Cardiac septum (tissue), 1 donor: ENCODE measurements at places on chromosomes 4 and X.

- no peak for DNase-seq
Measured at GRCh38 chrX:11665168-11666111, at the start of gene ARHGAP6. Gene ARHGAP6, minus strand, starts transcription at chrX:11665920. Its CDS starts 1,092 bp downstream, at chrX:11664828.

- DNase-seq, result no peak
Measured at GRCh38 chr4:153176938-153177337, 27.3 kb upstream of the TRIM2 start.

DNA sequence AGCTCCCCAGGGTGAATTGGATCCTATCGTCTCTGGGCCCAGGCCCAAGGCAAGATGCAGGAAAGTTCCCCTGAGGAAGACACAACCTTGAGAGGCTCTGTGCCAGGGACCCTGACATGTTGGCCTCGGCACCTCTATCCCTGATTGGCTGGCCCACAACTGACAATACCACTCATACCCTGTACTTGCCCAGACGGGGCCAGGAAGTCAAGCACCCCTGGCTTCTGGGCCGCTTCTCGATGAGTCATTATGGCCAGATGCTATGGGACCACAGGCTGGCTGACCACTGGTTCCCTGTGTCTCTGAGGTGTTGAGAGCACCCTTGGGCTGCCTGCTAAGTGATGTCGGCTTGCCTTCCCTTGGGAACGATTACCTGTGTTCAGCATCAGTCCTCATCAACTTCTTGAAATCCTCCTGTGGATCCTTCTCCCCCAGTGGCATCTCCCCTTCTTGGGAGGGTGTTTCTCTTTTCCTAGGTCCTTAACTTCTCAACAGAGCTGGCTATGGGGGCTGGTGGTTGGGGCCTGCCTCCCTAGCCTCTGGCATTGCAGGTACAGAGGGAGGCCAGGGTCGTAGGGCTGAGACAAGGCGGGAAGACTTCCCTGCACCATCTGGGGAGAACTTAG is 54.5 kb upstream of the MAMLD1 start:
- no peak for DNase-seq

GRCh38 chr4:41360214-41360920 is 103.6 kb downstream of the UCHL1 start:
- DNase-seq, result peak; percentile 85

DNA sequence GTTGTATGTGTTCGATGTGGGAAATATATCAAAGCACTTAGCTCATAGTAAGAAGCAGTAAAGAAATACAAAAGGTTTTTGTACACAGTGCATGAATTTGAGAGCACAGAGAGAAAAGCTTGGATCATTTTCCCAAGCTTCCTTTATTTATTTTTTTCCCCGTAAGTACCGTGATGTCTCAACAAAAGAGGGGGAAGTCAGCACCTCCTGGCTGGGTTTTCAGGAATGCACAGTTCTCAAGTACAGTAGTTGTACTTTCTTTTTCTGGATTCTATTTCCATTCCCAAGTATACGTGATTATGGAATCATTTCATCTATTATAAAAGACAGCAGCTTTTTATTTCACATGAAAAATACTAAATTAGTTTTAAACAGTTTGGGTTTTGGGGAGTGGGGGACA is 171.5 kb upstream of the EDNRA start:
- DNase-seq, result no peak

DNA sequence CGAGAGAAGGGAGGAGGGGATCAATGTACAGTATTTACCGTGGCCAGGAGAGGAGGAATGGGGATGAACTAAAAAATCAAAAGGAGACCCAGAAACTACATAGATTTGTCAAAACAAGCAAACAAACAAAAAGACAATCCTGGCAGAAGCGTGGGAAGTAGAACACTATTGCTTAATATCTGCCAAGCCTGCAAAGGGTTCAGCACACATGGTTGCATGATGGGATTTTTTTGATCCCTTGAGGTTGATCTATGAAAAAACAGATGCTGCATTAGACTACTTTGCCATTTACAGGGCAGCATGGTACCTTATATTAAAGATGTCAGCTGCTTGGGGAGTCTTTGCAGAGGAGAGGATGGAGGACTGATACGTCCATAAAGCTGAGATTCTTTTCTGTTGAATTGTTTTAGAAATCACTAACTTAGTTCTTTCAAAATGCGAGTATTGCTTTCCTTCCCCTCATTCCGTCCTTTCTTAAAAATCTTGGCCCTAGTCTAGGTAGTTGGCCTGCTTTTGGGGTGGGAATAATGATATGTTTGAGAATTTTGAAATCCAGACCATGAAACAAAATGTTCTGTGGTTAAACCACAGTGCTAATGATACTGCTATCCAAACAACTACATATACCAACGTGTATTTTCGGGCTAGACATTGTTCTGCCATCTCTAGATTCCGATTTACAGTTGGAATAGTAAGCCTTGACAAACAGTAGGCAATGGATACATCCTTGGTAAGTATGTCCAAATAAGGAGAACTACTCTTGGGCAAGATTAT is 39.6 kb upstream of the TMEM150C start:
- no peak for DNase-seq

DNA sequence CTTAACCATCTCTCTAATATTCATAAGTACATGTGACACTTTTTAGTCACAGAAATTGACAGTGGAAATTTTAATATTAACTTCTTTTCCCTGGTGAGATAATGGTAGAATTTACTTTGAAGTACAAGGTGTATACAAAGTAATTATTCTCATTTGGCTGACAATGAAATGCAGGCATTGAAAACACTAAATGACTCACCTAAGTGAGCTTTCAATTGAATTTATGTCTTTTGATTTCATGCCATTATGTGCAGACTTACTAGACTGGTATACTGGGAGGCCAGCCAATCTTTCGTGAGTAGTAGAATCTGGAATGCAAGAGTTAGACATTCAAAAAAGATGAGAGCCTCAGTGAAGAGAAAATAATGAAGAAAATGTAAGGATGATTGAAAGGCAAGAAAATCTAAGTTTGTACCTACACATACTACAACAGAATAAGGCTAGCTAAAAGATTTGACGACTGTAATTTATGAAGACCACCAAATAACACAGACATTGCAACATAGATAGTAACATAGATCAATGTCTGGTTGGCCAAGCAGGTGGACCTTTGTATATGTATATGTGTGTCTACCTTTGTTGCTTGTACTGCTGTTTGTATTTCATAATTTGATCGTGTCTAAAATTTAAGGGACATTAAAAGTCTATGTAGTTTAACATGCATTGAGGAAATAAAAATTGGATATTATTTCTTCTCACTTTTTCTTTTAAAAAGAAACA is 459.7 kb downstream of the IL15 start:
- no peak for DNase-seq

DNA sequence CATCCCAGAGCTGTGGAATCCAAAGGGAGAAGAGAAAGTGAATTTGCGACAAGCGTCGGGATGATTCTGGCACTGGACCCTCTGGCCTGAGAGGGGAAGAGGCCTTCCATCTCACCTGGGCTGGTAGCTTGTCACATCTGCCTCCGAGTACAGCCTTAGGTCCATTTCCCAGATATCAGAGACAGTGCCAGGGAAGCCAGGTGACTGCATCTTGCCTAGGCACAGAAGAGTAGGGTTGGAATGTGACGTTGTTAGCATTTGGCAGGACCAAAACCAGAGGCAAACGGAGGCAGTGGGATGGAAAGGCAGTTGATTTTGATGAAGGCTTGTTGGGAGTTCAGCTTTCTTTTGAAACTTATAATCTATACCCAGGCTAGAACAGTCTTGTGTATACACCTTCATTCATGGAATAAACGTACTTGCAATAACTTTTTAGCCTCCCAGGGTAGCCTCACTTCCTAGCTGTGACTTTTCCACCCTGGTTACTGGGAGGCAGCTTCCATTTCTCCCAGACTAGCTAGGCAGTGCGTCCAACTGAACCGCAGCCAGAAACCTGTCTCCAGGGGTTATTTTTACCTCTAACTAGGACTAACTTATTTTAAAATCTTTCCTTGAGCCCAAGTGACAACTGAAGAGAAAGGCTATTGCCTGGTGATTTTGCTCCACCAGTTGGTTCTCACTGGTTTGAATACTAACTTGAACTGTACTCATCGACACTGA is 5.9 kb downstream of the SOD3 start:
- DNase-seq, result no peak

- DNase-seq, result no peak
Measured at GRCh38 chr4:37998226-37998625, 38.0 kb downstream of the PTTG2 start.

- no peak for DNase-seq
Measured at GRCh38 chrX:132518401-132518800, 29.6 kb upstream of the MBNL3 start.

DNA sequence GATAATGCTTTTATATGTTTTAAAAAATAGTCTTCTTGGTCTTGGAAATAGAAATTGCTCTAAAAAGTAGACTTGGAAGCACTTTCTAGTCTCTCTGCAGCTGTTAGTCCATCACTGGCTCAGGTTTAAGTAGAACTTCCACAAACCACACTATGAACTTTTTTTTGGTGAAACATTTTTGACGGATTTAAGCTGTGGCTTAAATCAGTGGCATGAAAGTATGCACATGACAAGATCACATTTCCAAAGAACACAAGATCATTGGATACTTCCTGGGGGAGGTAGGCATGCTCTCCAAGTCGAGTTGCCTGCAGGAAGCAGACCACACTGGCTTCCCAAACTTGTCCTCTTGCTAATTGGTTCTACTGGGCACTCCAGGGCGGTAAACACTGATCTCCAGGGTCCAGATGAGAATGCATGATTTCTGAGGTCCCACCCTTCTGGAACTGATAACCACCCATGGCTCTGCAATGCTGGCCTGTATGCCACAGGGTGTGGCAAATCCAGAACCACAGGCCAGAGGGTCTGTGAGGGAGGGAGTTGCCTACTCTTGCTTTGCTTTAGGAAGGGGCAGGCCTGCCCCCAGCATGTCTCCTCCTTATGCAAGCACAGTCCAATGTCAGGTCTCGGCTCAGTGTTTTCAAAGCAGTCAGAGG is 331.9 kb upstream of the SFRP2 start:
- DNase-seq, result no peak

- DNase-seq, result no peak
Measured at GRCh38 chrX:41064018-41064417, 21.2 kb upstream of the USP9X start.

GRCh38 chrX:36087366-36087765 is 167.8 kb downstream of the CFAP47 start:
- no peak for DNase-seq
